T-helper 1 cell (primary cell): ENCODE measurements at places on chromosomes 2 and 18.
A peak's percentile ranks its signal among the peaks of the same experiment; 100 is the strongest.

DNA sequence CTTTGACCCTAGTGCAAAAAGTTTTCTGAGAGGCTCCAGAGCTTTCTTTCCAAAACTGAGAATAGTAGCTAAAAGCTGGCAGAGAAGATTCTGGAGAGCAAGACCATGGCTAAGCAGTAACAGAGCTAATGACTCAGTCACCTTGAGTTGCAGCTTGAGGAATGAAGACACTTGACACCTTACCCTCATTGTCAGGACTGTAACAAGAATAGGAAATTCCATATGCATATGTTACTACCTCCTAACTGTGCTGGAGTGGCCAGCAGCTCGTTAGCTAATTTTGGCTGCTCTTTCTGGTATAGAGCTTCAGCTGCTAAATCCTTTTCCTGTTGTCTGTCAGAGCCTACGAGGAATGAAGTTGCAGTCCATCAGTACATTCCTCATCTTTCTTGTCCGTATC is 68.6 kb upstream of the LHCGR start:
- DNase-seq: no peak

GRCh38 chr18:48668466-48669179 is 129.8 kb downstream of the CTIF start:
- DNase-seq: no peak

- no peak for DNase-seq
Observed at GRCh38 chr18:50776383-50776782, 43.4 kb downstream of the MRO start.

DNA sequence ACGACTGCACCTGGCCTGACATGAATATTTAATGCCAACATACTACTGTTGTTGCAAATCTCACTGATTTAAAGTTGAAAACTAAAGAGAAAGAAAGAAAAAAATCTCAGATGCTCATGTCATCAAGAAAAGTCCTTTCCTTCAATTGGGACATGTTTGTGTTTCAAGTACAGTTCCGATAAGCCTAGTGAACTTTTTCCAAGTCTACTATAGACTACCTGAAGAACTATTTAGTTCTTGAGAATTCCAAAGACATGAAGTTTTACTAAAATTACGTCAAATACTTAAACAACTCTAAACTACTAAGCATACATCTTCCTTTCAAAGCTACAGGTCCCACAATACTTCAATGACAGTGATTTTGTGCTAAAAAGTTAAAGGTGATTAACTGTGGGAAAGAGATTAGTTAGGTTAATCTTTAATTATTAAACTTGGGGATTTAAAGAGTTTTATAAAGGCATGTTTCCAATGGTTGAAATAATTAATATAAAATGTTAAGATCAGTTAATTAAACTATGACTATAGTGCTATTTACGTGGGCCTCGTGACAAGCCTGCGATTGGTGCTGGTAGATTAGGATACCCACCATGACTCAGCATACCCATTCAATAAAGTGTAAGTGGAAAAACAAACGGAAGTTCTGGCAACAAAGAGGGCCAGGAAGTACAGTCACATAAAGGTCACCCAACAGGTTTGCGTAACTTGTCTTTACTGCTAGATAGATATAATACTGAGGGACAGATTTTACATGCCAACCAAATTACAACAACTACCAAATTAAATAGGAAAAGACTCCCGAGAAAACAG is 55.5 kb downstream of the SEPTIN10 start:
- DNase-seq: peak; percentile 4

DNA sequence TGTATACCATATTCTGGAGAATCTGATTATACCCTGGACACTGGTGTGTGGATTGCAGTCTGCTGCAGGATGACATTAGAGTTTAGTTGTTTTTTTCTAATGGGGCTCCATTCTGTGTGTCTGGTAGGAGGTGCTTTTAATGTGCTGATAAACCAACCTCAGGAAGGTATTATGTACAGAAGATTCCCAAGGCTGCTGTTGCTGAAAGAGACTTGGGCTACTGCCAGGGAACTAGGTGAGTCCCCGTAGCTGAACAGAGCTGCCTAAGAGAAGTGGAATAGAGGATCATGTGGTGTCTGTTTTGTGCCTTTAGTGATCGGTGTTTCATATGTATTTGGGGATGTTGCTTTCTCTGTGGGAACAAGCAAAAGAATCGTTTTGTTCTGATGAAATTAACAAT is 16.5 kb downstream of the SPATA3 start:
- DNase-seq: no peak

DNA sequence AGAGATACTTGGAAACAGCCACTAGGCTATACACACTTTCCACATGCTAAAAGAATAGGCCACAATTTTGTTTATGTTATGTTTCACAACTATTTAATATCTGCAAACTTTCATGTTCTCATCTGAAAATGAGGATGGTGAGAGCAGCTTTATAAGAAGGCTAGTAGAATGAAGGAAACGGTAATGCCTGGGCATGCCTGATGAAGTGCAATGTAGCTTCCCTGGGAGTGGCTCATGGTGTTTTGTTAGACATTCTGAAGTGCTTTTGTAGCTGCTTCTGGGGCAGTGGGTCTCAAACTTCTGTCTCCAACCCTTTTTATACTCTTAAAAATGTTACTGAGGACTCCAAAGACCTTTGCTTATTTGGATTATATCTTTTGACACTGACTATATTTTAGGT is 193.3 kb upstream of the VWC2L start:
- no peak for DNase-seq

DNA sequence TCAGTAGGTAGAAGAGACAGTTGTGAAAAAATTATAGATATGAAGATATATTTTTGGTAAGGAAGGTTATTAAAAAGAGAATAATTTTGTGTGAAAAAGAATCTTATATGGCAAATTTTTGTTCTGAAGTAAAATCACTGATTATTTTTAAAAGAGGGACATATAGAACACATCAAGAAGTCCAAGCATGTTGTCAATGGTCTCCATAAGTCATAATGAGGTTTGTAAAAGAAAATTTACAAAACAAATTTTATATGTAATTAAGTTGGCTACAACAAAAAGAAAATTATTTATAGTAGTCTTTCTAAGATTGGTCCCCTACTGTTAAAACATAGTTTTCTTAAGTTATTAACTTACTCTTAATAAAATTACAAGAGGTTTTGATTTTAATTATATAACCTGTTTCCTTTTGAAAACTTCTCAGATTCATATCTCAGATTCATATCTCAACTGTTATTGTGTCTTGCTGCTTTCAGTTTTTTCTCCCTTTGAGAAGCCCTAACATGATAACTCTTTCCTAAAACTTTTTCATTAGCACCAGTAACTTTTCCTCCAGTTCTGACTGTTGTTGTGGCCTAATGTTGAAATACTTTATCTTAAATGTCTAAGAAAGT is 81.2 kb downstream of the SH3YL1 start:
- no peak for DNase-seq

GRCh38 chr18:37836071-37836970 is 270.7 kb upstream of the CELF4 start:
- DNase-seq: no peak

GRCh38 chr2:64857581-64858471 is 131.4 kb upstream of the SLC1A4 start:
- DNase-seq: no peak

- DNase-seq: no peak
Observed at GRCh38 chr2:150370561-150370960, 116.9 kb downstream of the RND3 start.

- DNase-seq: no peak
Observed at GRCh38 chr2:110639972-110640371, 37.9 kb downstream of the BUB1 start.

DNA sequence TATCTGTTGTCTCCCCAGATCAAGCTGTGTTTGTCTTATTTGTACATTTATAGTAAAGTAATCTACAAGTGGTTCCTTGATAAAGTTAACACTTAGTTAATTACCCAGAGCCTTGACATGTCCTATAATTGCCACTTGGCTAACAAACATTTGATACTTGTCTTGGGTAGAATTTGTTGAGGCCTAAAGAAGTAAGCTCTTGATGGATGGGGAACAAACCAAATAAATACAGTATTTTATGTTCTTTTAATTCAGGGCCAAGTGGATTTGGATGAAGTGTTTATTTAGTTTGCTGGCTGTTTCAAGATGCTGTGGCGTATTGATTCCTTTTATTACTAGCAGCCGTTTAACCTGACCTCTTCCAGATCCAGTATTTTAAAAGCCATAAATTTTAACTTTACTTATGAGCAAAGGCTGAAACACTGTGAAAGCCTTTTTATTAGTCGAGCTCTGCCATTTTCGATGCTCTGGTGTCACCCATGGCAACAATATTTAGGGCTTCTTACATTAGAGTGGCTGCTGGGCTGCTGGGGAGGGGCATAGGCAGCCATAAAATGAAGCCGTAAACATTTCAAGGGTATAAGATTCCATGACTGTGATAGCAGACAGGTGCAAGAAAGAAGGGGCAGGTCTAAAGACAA is 401.6 kb upstream of the NRP2 start:
- DNase-seq: no peak

DNA sequence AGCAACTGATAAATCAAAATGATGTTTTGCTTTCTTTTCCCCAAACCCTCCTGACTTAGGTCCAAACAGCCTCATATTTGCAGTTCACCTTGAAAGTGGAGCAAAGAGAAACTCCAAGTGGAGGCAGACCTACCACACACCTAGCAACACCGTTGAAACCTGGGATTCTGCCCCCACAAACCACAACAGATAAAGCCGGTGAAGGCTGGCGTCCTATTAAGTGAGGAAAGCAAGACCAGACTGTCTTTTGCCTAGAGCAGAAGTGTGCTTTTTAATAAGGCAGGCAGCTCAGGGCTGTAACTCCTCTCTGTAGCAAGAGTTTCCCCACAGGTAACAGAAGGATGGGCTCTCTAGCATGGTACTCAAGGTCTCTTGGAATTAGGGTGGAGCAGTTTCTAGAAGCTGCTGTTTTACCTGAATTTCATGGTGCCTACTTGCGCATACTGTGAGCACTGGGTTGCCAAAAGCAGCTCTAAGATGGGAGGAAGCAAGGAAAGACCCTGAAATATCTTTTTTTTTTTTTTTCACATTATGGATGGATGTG is 336.9 kb downstream of the BCL11A start:
- no peak for DNase-seq

- no peak for DNase-seq
Observed at GRCh38 chr2:207516206-207516605, 13.6 kb upstream of the CREB1 start.

- DNase-seq: no peak
Observed at GRCh38 chr2:66602341-66602740, 167.4 kb downstream of the MEIS1 start.

DNA sequence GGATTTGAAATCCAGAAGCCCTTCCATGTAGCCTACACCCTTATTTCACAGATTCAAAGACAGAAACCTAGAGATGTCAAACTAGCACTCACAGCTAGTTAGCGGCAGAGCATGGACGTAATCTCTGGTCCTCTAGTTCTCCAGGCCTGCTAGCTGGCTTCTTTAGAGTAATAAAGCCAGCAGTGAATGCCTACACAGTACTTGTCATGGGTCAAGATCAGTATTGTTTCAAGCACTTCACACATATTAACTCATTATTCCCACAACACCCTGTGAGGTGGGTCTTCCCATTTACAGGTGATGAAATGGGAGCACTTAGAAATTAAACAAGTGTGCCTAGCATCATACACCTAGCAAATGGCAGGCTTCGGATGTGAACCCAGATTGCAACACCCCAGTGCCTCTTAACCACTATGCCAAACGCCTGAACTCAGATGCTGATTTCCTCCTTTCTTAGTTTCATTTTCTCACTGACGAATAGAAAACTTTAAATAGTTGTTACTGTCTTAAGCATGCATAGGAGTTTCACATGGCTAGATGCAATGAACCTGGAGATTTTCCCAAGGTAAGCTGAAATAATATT is 14.5 kb upstream of the ZBTB14 start:
- DNase-seq: peak; percentile 15

DNA sequence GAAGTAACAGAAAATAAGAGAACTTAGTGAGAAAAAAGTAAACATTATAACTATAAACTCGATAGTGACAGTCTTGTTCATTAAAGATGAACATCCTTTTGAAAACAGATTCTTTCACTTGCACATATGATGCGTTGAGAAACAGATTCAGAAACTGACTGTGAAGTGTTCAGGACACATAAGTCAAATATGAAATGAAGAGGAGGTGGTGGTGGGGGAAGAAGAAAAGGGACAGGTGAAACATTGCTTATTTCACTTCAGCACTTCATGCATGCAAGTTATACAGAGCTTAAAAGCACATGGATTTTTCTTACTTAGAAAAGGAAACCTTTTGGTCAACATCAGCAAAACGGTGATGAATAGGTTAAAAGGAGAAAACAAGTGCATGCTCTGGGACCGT is 42.5 kb downstream of the STAT4 start:
- no peak for DNase-seq

DNA sequence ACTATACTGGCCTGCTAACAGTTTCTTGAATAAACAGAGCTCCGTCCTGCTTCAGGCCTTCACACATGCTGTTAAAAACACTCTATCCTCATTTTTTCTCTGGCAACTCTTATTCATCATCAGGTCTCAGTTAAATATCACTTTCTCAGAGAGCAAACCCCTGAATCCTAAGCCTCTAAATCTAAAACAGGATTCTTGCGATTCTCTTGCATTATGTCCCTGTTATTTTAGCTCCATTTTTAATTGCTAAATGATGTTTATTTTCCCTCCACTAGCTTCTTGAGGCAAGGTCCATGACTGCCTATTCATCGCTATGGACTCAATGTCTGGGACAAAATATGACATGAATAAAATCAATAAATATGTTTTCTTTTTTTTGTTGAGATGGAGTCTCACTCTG is 190.7 kb upstream of the SMAD7 start:
- DNase-seq: no peak

- DNase-seq: peak; percentile 47
Observed at GRCh38 chr18:35231052-35231451, 9.8 kb upstream of the ZNF397 start.
